ENCODE measurements at places on chromosomes 16 and 17.

- DNase-seq: no peak
Measured at GRCh38 chr17:45293413-45294211, 23.2 kb downstream of the MAP3K14 start.

DNA sequence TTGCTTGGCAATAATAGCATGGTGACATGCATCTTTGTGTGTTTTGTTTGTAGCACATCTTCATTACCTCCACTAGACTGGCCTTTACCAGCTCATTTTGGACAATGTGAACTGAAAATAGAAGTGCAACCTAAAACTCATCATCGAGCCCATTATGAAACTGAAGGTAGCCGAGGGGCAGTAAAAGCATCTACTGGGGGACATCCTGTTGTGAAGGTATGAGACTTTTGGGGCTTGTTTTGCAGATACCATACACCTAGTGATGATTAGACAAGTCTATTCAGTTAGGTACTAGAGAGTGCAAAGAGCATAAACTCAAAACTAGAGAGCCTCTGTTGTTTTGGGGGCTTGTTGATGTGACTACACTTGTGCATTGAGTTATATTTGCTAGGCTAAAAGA lies 41.2 kb downstream of the NFATC3 start:
- no peak for DNase-seq

DNA sequence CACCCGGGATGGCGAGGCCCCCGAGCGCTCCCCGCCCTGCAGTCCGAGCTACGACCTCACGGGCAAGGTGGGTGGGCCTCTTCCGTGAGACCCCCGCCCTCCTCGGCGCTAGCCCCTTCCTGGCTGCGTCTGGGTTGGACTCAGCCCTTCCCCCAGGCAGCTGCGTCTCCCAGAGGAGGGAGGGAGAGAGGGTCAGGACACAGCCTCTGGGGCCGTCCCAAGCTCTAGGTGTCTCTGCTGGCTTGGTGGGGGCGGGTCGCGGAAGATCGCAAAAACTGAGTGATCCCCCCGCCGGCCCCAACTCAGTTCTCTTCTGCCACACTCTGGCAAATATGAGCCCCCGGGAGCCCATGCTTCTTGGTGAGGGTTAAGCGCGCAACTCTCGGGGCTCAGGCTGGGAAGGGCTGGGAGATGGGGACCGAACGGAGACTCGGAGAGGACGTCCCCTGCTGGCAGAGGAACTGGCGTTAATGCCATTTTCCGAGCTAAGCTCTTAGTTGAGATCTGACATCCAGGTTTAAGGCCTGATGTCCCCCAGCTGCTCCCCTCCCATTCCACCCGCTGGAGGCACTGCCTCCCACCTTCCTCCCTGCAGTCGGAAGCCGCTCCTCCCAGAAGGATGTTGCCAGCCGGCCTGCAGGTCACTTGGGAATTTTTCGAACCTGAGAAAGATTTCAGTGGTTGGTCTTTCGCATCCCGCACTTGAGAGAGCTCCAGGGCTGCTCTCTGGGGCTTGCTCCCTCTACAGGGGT lies 419 bp downstream of the RAB37 start:
- DNase-seq: no peak

DNA sequence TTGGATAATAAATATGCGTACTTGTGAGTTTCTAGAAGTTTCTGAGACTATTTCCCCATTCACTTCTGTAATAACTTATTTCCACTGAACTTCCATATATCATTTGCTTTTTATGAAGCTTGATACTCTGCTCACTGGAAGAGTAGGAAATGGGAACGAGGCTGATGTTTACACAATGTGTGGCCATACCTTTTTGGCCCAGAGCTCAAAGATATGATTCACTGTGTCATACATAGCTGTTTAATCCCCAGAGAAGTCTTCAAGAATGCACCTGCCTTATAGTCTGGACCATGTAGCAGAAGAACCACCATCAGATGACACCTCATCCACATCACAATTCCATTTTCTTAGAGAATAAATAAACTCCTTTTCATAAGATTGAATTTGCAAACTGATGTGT lies 40.3 kb upstream of the TEKT3 start:
- DNase-seq: no peak

- no peak for DNase-seq
Measured at GRCh38 chr17:34647511-34647910, 68.1 kb downstream of the TMEM132E start.

GRCh38 chr17:74565126-74565525 lies 2.2 kb downstream of the CD300H start:
- no peak for DNase-seq

- no peak for DNase-seq
Measured at GRCh38 chr17:60496041-60496440, 30.0 kb downstream of the APPBP2 start.

DNA sequence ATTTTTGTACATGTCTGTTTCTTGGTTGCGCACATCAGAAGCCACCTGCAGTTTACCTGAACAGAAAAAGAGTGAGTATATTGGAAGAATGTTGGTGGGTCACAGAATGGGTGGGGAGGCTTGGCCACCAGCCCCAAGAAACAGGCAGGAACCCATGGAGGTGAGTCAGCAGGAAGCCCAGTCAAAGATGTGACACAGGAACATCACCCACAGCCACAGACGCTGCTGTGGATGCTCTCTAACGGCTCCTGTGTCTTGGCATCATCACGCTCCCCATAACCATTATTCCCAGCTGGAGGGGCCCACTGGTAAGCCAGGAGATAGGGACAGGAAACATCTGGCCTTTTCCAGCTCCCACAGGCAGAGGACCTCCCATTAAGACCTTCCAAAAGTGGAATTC lies 94.0 kb upstream of the WSB1 start:
- DNase-seq: no peak

GRCh38 chr17:68491381-68492231 lies 20.6 kb upstream of the PRKAR1A start:
- DNase-seq: no peak

DNA sequence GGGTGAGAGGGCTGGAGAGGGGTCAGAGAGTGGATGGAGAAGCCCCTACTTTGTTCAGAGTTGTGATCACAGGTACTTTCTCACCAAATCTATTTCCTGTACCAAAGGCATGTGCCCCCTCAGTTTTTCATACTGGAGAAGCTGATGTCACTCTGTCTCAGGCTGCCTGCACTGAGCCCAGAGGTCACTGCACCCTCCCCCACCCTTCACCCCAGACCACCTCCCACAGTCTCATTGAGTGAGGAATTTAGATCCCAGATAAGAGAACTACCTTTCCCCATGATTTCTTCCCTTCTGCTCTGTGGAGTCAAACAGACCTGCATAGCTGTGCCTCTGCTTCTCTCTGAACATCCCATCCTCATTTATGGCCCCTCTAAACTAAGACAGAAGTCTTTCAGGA lies 140.0 kb upstream of the IRX6 start:
- DNase-seq: no peak

DNA sequence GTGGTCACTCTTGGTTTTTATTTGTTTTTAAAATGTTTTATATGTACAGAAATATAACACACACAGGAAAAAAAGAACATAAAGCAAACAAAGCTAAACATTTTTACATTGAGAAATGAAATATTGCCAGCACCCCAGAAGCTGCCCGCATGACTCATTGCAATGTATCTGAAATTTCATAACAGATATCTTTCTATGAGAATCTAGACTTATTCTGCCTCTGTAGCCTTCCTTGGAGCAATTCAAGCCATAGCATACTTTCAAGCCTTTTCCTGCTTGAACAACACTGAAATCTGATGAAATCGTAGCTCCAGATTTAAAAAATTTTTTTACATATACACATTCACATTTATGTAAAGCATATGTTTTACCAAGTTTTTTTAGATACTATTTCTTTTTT lies 86.9 kb downstream of the RBBP6 start:
- DNase-seq: no peak

DNA sequence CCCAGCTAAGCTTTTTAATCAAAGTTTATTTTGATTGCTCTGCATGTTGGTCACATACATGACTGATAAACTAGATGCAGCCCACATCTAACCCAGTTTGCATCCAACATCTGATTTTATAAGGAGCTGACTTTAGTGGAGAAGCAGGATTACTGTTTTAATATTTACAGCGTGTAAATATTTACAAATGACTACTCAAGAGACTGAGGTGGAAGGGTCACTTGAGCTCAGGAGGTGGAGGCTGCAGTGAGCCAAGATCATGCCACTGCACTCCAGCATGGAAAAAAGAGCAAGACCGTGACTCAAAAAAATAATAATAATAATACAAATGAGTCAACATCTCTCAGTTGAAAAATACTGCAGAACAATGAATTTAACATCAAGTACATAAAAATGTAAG lies 50.8 kb downstream of the PARN start:
- DNase-seq: no peak

GRCh38 chr16:7088711-7089110 lies 243.9 kb upstream of the RBFOX1 start:
- no peak for DNase-seq

- no peak for DNase-seq
Measured at GRCh38 chr17:75751676-75752404, 13.2 kb downstream of the GALK1 start.

- no peak for DNase-seq
Measured at GRCh38 chr17:36463916-36464764, 22.3 kb upstream of the ZNHIT3 start.

DNA sequence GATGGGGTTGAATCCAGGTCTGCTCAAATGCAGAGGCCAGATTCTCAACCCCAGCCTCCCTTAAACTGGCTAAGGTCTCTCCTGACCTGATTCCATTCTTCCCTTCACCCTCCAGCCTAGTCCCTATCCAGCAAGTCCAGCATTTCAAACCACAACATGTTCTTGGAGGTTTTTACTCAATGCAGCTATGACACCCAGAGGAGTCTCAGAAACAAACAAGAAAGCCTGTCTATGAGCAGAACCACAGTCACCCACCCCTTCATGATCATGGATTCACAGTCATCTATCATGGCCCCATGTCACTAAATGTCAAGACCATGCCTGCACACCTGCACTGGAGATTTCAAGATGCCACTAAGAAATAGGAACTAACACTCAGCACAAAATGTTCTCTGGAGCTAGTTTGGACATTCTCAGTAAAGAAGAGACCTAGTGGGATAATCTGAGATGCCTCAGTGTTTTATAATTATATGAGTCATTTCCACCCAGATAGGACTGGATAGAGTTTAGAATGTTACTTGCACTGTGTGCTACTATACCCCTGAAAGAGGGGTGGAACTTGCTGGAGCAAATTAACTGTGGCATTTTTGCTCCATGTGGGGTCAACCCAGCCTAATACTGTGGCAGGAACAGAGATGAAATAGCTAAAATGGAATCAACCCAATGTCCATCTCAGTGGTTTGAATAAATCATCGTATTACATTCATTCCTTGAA lies 9.5 kb upstream of the METTL22 start:
- DNase-seq: no peak

DNA sequence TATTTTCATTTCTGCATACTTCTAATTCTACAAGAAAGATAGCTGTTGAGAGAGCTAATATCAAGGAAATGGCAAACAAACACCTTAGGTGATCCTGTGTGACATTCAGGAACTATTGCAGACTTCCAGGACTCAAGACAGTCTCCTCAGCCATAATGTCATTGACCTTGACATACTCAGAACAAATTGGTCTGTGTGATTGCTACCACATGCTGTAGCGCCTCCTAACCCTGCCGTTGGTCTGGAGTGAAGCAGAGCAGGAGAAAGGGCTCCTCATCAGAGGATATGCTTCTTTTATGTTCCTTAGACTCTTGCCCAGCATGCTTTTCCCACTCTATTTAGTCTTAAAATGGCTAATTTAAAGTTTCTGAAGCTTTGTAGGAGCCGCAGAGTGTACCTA lies 194.2 kb upstream of the TBX2 start:
- no peak for DNase-seq

GRCh38 chr17:19904924-19905323 lies 37.2 kb upstream of the ULK2 start:
- no peak for DNase-seq

DNA sequence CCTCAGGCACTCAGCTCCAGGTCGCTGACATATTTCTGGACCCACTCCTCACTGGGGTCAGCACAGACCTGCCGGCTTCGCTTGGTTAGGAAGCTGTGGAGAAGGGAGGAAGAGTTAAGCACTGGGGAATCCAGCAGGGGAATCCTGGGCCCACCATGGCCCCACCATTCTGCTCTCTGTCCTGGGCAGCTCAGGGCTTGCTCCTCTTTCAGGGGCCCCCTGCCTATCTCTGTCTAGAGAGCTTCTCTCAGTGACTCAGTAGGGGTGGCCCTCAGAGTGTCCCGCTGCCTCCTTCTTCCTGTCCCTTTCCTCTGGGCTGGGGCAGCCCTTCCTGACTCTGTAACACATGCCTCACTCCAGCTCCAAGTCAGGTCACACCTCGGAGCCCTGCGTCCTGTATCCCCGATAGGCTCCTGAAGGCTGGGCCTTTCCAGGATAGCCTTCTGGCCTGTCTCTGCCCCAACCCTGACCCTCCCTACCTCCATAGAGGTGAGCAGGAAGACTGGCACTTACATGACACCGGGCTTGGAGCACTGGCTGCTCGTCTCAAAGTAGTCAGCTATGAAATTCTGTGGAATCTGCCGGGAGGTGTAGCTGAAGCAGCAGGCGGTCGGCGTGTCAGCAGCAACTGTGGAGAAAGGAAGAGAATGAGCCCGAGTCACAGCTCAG lies 1.1 kb downstream of the CCL3 start:
- DNase-seq: no peak

DNA sequence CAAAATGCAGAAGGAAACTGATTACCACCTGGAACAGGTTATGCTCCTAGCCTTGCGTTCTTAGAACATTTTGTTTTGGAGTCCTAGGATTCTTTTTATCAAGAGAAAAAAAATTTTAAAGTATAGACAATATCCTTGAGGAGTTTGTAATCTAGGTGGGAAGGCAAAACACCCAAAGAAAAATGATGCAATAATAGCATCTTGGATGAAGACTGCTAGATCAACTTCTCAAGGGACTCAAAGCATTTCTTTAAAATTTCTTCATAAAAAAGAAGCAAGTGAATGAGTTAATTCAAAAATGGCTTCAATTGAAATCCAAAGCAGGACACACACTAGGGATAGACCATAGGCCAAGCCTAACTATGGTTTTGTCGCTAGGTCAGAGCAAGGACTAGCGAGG lies 515.8 kb upstream of the ZFHX3 start:
- DNase-seq: no peak

DNA sequence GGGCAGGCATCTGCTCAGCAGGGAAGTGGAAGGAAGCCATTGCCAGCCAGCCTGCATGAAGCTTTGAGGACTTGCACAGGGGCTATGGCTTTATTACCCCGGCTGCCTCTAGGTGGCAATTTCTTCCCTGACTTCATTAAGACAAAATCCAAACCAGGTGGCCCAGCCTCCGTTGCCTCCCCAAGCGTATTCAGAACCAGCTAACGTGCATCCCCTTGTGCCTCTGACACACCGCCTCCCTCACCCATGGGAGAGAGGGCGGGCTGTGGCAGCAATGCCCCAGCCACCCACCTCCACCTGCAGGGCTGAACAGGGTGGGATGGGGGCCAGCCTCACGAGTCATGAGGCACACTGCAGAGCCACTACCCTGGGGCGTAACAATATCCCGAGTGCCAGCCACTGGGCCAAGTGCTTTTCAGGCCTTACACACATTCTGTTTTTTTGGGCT lies 6.8 kb downstream of the KIFC3 start:
- peak; percentile 26 for DNase-seq

- DNase-seq: no peak
Measured at GRCh38 chr16:85316321-85316919, 204.1 kb upstream of the CIBAR2 start.

Measured in NCI-H526 treated with DMSO at 0.1 percent for 48 hours (cell line).